ENCODE measurements at places on chromosomes 4 and X.

DNA sequence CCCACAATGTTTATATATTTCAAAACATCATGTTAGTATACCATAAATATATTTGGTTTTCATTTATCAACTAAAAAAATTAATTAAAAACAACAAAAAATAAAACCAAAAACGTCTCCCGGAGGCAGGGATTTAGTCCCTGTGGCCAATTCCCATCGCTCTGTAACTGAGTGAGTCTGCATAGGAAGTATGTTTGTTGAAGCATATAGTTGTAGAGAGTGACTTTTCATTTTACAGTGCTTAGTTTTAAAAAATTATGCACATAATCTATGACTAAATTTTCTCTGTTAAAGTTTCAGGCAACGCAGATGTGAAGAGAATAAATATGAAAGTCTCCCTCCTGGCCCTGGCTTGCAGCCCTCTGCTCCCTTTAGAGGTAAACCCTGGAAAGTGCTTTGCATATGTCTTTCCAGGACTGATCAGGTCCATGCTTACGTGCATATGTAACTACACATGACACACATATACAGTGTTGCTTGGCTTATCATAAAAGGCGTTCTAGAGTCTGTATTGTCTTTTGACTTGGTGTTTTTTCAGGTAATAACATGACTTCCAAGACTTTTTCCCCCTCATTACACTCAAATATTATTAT, 63.4 kb upstream of the SORBS2 start:
- no peak for DNase-seq

DNA sequence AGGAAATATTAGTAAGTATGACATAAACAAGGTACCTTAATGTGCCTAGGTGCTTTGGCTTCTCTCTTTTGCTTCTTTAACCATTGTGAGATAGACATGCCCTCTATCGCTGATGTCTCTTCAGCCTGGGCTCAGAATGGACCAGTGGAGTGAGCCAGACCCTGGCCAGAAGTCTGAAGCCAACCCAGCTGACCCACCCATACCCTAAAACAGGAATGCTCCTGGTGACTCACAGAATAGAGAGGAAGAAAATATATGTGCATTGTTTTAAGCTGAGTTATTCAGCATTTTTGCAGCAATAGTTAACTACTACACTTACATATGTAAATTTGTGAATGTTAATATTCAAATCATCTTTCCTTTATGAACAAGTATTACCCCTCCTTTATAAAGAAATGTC, 167.5 kb upstream of the PCDH10 start:
- DNase-seq, result no peak

- no peak for DNase-seq
These were observed 758.6 kb downstream of the PDHA2 start for GRCh38 chr4:96598465-96598864.

GRCh38 chrX:42694260-42694815, 83.6 kb downstream of the PPP1R2C start:
- DNase-seq, result no peak

DNA sequence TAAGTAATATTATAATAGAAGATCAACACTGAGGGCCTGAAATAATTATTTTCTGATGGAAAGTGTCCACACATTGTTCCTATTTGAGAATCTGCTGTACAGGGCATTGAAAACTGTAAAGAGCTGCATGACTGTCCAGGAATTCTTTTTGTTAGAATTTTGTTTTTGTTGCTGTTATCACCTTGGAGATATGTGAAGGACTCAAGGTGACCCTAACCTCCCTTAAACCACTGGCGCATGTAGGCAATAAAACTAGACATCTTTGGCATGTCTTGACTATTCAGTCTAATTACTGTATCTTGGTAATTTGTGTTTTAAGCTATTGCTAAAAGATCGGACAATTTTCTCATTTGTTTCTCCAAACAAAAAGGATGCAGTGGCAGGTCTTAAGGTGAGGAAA, 55.5 kb upstream of the SMIM10 start:
- no peak for DNase-seq

- no peak for DNase-seq
These were observed 348.9 kb upstream of the FTHL17 start for GRCh38 chrX:31420711-31421151.

GRCh38 chr4:22389240-22389870, 126.5 kb downstream of the ADGRA3 start:
- peak; percentile 28 for DNase-seq

- no peak for DNase-seq
These were observed 179.8 kb downstream of the SCFD2 start for GRCh38 chr4:53185869-53186585.

DNA sequence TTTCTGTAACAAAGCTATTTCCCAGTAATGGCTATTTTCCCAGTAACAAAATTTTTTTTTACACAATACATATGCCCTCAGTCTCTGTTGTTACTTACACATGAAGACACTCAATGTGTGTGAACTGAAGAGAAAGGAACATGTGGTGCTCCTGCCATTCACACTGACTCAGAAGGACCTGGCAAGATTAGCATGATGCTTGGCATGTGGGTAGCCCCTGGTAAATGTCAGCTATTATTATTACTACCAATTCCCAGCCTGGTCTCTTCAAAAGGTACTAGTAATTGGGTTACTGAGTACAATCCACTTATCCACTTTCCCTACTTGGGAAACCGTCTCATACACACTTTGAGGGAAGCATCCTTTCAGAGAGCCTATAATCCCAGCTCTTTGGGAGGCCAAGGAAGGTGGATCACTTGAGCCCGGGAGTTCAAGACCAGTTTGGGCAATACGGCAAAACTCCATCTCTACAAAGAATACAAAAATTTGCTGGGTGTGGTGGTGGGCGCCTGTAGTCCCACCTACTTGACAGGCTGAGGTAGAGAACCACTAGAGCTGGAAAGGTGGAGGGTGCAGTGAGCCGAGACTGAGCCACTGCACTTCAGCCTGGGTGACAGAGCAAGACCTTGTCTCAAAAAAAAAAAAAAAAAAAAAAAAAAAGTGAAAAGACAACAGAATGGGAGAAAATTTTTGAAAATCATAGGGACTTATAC, 14.6 kb downstream of the RBBP7 start:
- no peak for DNase-seq

GRCh38 chrX:115058276-115058675, 40.9 kb upstream of the IL13RA2 start:
- DNase-seq, result no peak

DNA sequence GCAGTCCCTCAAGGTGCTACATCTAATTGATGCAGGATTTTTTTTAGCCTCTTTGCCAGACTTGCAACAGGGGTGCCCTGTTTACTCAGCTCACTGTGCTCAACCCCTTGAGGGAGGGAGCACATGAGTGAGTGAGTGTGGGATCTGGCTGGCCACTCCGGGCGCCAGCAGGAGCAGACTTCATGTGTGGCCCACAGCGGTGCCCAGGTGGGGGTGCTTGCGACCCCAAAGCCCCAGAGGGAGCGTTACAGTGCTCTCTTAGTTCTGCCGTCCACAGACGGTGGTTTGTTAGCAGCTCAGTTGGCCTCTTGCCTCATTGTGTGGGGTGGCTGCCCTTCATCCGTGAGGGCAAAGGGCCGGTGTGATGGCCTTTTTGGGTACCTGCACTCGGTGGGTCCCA, 81.6 kb upstream of the MYOZ2 start:
- no peak for DNase-seq

- no peak for DNase-seq
These were observed 1.8 kb downstream of the RNF128 start for GRCh38 chrX:106728337-106728736.

- no peak for DNase-seq
These were observed 83.7 kb upstream of the ZCCHC13 start for GRCh38 chrX:74220277-74220676.

GRCh38 chrX:47168495-47169073, 23.6 kb downstream of the RBM10 start:
- DNase-seq, result no peak

DNA sequence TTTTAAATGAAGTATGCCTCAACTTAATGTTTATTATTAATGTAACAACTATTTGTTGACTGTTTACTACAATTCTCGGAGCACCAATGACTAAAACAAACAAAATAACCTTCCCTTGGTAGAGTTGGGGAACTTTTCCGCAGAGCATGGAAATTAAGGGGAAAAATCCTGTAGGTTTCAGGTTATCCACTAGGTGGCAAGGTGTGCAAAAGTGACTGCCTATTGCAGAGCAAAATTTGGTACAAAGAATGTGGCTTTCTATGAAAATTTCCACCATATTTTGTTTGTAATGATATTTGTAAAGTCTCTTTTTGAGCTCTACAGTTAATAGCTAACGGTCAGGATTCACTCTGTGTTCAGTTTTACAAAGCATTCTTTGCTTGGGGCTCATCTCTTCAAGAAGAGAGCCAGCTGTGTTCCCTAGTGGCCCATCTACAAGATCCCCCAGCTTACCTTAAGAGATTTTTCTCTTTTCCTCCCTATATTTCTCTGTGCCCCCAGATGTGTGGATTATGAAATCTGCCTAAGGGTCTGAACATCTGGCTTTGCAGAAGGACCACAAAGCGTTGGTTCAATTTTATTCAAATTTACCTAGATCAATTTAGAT, 61.1 kb downstream of the FBXO8 start:
- no peak for DNase-seq

GRCh38 chr4:181258569-181258968, 984.6 kb upstream of the TENM3 start:
- DNase-seq, result no peak

DNA sequence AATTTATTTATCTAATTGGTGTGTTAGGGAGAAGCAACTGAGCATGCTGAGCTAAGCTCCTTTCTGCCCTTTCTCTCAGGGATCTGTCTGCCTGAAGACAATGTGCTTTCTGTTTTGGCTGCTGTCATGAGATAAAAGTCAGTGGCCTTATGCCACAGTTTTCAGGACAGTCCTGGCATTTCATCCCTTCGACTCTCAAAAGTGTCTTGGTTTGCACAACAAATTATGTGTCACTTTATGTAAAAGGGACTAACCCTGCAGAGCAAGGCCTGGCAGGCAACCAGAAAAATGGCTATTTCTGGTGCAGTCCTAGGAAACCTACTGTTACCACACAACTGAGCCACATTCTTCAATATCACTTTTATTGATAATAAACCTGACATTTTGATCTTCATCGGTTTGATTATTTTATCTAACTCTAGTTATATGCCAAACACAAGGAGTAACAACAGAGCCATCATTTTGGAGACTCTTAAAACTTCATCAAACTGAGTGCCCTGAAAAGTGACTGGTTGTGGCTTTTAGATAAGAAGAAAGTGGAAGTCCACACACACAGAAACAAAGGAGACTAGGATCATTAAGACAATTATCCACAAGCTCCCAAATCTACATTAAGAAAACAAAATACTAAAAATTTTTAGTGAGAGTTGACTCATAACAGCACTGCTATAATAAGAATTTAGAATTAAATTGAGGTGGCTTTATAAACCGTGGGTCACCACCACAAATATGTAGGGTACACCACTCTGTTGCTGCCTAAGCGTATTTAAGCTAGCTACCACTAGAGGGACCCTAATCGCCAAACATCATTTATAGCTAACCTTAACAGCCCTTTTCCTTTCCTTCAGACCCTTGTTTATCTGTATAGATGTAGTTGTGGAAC, 95.9 kb upstream of the PTPN13 start:
- no peak for DNase-seq

- DNase-seq, result no peak
These were observed 89.4 kb upstream of the TLL1 start for GRCh38 chr4:165783626-165784025.

DNA sequence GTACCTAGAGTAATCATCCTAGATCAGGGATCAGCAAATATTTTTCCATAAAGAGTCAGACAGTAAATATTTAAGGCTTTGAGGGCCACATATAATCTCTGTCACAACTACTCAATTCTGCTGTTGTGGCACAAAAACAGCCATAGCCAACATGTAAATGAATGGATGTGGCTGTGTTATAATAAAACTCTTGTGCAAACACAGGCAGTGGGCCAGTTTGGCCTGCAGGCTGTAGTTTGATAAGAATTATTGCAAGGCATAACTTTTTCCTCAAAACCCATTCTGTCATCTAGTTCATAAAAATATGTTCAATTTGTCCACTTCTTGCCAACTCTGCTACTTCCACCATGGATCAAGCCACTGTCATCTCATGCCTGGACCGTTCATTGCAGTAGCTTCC, 39.4 kb upstream of the SHROOM4 start:
- no peak for DNase-seq

DNA sequence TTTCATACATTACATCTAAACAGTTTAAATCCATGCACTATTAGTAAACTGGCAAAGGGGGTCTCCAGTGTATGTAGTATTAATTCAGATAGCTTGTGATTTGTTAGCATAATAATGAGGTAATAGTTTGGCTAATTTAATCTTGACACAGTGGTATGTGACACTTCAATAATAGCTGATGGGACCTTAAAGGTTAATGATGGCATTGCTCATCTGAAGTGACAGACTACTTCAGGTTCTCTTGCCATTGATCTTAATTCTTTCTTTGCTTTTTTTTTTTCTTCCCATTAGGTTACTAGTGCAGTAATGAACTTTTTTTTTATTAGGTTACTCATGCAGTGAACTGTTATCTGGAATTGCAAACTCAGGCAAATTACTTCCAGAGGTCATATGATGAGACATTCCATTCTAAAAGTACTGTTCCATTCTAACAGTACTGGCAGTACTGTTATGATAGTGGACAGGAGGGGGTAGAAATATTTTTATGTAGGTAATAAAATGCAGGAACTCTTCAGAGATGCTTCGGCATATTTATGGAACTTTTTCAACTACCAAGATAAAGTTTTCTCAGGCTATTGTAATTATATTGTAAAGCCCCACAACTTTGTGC, 911.3 kb upstream of the LCORL start:
- no peak for DNase-seq

DNA sequence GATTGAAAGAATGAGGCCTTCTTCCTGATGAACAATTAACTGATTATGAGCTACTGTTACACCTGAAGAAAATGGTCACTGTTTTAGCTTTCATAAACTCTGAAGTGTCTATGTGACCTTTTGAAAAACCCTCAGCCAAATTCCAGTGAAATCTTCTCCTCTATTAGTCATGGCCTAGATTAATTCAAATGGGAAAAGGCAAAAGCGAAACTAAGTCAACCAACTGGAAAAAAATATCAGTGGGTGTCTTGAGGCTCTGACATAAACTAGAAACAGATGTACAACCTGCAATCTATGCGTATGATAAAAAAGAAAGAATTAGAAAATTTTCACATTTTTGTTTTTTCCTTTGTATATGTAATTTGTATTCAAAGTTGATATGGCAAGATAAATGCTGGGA, 169.4 kb upstream of the BANK1 start:
- no peak for DNase-seq

- DNase-seq, result no peak
These were observed 363.3 kb upstream of the MAGEB2 start for GRCh38 chrX:29851857-29852605.

GRCh38 chrX:29477878-29478277, 737.5 kb upstream of the MAGEB2 start:
- DNase-seq, result no peak

GRCh38 chr4:41678951-41679350, 69.6 kb downstream of the PHOX2B start:
- DNase-seq, result no peak

DNA sequence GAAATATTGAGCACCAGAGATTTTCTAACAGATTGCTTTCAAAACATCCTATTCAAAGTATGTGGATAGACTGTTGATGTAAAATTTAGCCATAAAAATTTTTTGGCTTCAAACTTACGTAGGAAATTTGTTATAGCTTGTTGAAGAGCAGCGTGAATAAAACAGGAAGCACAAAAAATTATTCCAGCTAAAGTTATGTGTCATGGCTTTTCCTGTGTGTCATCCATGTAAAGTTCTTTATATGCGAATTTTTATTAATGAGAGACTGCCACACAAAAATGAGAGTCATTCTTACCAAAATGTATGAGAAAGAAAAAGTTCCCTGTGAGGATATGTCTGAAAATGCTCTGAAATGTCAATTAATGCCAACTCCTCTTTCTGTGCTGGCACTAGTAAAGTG, 19.5 kb downstream of the EPGN start:
- no peak for DNase-seq

GRCh38 chr4:7824218-7824617, 115.4 kb downstream of the AFAP1 start:
- no peak for DNase-seq

Measured in CD4-positive, alpha-beta T cell treated with Interleukin-1 beta for 1 hour (primary cell).